ENCODE measurements at places on chromosomes 13 and 19.
A peak's percentile ranks its signal among the peaks of the same experiment; 100 is the strongest.

DNA sequence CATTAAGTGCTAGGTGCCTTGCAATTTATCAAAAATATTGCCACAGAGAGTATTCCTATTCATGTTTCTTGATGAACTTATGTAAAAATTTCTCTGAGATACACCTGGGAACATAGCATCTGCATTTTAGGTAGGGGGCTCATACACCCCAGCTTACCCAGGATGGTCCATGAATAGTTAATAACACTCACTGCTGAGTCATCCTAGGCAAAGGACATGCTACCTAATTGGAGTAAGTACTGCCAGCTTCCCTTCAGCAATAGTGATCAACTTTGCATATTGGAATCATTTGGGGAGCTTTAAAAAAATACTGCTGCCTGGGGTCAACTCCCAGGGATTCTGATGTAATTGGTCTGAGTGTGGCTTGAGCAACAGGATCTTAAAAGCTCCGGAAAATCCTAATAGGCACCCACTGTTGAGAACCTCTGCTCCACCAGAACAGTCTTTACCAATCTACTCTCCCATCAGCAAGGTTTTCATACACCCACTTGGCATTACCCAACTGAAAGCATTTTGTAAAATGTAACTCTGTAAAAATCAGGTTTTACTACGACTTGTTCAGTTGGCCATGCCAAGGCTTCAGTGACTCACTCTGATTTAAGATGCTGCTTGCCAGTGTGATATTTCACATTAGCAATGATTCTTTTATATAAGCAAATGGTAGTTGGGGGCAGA lies 67.2 kb upstream of the FNDC3A start:
- no peak for DNase-seq

GRCh38 chr13:100124265-100124664 lies 35.4 kb downstream of the PCCA start:
- DNase-seq: no peak

DNA sequence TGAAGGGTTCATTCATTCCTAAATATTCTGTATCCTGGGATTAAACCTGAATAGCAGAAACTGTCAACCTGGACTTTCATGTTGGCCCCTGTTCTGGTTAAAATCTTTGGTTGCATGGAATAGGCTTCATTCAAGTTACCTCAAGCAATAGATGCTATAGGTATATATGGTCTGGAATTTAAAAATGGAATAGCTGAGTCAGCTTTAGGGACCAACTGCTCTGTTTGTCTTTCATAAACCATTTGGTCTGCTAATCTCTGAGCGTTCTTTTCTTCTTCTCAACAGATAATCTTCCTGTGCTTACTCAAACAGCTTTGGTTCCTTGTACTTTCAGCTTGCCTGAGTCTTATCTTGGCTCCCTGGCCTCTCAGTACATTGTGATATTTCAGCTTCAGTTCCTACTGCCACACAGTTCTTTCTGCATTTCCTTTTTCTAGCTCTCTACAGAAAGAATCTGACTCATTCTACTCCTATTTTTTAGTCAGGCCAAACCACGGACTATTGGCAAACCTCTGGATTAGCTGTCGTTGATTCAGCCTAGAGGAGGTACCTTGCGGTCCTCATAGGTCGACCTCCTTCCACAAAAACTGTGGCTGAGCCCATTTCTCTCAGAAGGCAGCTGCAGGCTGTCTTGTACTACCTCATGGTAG lies 35.9 kb upstream of the MAB21L1 start:
- no peak for DNase-seq

DNA sequence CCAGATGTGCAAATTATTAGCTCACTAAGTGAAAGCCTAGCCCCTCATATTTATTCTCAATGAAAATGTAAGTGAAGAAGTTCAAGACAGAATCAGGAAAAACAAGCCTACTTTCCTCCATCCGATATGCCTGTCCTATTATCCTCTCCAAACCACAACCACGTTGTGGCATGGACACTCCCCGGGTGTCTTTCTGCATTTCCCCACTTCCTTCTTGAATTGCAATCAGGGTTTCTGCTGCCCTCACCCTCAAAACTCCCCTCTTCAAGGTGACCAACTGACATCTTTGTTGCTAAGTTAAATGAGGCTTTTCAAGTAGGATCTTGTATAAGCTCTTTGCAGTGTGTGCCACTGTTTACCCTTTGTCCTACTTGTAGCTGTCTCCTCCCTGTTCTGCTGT lies 11.8 kb downstream of the SLC25A30 start:
- no peak for DNase-seq

DNA sequence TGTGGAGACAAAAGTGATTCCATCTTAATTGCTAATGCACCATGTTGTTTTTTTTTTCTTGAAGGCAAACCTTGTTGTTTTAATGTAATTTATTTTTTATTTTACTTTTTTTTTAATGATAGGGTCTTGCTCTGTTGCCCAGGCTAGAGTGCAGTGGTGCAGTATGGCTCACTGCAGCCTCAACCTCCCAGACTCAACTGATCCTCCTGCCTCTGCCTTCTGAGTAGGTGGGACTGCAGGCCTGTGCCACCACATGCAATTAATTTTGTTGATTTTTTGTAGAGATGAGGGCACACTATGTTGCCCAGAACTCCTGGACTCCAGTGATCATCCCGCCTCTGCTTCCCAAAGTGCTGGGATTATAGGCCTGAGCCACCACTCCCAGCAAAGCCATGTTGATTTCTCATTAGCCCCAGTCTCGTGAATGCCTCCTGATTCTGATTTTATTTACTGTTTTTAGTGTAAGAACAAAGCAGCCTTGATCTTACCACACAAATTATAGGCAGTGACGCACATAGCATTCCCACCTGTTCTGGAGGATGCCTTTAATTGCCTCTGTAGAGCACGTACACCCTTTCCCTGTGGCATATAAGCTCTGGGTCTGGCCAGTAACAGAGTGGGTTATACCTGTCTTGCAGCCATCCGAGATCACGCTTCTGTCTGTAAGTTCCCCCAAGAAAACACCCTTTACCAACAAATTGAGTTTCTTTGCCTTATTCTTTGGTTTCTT lies 150.4 kb downstream of the GGACT start:
- no peak for DNase-seq

DNA sequence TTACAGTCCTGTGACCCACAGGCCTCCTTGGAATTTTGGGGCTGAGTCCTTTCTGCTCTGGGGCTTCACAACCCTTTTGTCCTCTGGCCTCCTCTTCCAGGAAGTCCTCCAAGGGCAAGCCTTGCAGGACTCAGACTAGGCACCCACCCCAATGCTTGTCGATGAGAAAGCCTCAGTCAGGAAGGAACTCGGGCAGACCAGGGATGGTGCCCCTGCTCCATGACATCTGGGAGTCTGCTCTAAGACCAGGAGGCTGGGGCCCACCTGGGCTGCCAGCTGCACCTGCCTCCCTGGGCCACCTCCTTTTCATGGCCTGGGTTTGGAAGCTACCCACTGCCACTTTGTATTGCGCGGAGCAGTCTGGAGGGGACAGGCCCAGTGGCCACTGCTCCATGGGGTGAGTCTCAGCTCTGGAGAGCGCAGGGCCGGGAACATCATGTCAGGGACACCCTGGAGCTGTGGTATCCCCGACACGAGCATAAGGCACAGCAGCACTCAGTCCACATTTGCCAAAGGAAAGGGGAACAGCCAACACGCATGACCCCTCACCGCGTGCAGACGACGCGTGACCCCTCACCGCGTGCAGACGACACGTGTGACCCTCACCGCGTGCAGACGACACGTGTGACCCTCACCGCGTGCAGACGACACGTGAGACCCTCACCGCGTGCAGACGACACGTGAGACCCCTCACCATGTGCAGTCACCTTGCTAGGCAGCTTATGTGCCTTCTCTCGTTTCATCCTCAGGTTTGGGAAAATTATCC lies 10.8 kb downstream of the C2CD4C start:
- no peak for DNase-seq

GRCh38 chr19:48400018-48400742 lies 6.7 kb downstream of the GRIN2D start:
- DNase-seq: peak; percentile 77

DNA sequence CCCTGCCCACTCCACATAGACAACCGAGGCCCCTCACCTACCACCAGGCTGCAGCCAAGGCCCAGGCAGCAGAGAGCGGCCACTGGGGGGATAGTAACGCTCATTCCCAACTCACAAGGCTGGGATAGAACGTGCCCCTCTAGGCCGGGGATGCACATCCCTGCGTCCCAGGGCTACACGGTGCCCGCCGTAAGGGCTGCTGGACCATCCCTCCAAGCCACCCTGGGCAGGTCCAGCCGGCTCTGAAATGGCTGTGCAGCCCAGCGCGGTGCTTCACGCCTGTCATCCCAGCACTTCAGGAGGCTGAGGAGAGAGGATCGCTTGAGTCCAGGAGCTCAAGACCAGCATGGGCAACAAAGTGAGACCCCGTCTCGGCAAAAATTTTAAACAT lies 3.2 kb downstream of the REXO1 start:
- no peak for DNase-seq

- DNase-seq: no peak
Observed at GRCh38 chr19:7623725-7624603, 5.4 kb downstream of the XAB2 start.

DNA sequence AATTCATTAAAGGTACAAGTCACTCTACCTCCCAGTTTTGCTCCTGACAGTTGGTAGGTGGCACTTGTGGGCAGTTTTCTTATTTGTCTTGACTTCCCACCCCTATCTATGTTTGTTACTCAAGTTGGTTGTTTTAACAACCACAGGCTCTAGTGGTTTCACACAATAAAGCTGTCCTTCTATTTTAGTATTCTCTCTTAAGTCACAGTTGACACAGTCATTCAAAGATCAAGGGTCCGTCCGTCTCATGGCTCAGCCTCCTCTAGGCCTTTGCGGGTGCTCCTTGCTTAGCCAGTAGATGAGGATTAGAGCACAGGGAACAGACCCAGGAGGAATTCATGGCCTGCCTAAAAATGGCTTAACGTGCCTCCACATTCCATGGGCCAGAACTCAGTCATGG lies 573.7 kb downstream of the IRS2 start:
- DNase-seq: no peak

GRCh38 chr13:46521921-46522747 lies 30.8 kb upstream of the LRCH1 start:
- no peak for DNase-seq

- DNase-seq: no peak
Observed at GRCh38 chr13:60244381-60244780, 80.7 kb upstream of the DIAPH3 start.

DNA sequence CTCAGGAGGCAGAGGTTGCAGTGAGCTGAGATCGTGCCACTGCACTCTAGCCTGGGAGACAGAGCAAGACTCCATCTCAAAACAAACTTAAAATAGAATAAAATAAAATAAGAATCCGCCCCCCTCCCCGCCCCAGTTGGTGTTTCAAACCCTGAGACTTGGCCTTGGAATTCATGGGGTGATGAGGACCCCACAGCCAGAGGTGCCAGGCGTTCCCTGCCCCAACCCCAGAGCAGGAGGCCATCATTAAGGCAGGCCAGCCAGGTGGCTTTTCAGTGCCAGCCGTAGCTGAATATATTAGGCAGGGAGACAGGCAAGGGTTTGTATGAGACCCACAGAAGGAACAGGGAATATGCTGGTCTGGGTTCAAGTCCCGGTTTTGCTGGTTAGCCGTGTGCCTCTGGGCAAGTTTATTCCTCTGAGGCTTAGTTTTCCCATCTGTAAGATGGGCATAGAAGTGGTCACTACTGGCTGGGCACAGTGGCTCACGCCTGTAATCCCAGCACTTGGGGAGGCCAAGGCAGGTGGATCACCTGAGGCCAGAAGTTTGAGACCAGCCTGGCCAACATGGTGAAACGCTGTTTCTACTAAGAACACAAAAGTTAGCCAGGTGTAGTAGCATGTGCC lies 12.3 kb downstream of the HPN start:
- no peak for DNase-seq

DNA sequence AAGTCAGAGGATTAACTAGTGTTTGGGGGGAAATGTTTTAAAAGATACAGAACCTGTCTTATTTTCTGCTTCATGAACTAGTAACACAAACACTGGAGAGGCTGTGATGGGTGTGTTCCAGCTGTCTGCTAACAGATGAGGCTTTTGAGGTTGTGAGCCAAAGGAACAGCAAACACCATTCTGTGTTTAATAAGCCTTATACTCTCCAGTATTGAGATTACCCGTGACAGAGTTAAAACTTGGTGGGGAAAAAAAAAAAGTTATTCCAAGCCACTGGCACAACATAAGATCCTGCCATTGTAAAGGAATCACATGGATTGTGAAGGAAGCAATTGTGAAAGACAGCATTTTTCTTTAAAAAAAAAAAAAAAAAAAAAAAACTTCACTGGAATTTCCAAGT lies 48.4 kb downstream of the KCTD12 start:
- no peak for DNase-seq

GRCh38 chr13:75764251-75764925 lies 128.3 kb downstream of the LMO7 start:
- DNase-seq: no peak

DNA sequence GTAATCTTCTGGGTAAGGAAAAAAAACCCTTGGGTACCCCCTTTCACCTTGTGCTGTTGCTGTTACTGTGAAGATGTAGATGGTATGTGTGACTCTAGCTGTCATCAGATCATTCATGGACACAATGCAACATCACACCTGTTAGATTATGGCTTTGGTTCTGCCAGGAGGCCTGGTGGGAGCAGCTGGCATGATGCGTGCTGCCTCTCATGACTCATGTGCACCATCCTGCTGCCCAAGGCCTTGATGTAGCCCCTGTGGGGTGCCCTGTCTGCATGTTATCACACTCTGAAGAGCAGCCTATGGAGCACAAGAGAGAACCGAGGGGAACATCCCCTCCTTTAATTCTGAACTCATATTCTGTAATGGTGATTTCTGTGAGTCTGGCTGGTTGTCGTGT lies 57.7 kb upstream of the TEX29 start:
- no peak for DNase-seq

DNA sequence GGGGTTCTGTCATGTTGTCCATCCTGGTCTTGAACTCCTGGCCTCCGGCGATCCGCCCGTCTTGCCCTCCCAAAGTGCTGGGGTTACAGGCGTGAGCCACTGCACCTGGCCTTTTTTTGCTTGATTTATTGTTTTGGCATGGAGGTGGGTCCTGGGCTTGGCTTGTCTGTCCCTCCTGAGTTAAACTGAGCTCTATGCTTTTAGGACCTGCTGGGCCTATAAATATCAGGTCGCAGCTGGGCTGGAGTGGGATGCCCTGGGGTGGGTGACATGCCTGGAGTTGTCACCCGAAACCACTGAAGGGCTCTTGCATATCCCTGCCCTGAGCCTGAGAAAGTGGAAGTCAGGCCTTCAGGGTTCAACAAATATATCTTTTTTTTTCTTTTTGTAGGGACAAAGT lies 5.5 kb downstream of the ARRDC5 start:
- no peak for DNase-seq

- DNase-seq: no peak
Observed at GRCh38 chr19:46732172-46732938, 13.5 kb upstream of the FKRP start.

GRCh38 chr13:39451301-39451700 lies 151.7 kb downstream of the LHFPL6 start:
- DNase-seq: no peak

DNA sequence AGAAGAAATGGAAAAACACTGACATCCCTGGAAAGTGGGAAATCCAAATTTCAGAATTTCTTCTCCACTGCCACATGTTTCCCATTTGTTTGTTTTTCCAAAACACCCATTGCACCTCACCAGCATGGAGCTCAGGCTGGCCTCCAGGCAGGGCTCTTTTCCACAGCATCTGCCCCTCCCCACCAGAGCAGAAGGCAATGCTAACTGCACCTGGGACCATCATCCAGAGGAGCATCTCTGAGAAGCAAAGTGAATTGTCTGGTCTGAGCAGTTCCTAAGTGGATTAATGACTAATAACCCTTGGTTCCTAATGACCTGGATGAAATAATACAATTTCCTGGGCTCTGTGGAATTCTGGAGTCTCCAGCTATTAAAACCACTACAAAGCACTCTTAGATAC lies 8.8 kb upstream of the CYSLTR2 start:
- no peak for DNase-seq

GRCh38 chr13:105272660-105273631 lies 1262.5 kb downstream of the EFNB2 start:
- DNase-seq: no peak
